ENCODE measurements at places on chromosomes 1 and 21.

DNA sequence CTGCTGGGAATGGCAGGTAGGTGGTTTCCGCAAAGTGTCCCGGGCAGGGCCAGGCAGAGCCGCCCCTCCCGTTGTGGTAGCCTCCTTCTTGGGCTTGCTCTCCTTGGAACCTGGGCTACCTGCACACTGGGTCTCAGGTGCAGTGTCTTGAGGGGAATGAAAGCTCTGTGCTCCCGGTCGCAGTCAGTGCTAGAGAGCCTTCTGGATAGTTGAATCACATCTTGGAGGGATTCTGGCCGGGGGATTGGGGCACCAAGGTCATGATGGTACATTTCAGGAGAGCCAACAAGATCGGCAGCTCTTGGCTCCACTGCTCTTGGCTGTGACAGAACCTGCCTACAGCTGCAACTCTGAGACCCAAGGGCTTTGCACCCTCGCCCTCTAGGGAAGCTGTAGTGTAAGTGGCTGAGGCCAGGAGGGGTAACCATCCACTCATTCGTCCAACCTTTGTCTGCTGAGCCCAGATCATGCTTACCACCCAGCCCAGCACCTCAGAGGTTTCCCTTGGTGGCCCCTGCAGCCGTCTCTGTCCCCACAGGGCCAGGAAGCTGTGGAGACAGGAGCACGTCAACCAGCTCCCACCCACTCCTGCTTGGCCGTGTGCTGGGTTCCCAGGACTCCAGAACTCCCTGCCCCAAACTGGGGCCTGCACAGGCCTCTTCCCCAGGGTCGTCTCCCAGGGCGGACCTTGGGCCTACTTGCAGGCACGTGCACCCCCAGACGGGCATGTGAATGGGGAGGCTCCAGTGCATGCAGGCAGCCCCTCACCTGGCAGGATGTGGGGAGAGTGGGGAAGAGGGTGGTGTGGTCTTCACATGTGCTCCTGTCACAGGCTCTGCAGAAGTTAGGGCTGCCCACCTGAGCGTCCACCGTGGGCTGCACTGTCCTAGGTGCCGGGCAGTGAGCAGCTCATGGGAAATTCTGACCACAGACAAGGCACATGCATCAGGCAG lies 40.0 kb downstream of the NTPCR start:
- no peak for DNase-seq

DNA sequence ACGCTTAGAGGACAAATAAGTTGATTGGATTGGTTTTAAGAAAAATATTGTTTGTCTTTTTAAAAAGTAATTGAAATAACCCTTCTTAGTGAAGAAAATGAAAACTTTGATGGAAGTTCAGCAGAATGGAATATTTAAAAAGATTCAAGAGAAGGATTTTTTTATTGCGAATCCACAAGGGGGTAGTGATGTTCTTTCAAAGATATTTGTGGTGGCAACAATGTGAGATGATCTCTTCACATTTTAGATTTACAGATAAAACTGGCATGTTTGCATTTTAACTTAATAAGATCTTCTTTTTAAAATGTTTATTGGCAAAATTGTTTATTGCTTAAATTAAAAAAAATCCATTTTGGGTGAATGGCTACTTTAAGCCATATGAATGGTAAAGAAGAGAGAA lies 8.9 kb downstream of the CAMTA1 start:
- no peak for DNase-seq

DNA sequence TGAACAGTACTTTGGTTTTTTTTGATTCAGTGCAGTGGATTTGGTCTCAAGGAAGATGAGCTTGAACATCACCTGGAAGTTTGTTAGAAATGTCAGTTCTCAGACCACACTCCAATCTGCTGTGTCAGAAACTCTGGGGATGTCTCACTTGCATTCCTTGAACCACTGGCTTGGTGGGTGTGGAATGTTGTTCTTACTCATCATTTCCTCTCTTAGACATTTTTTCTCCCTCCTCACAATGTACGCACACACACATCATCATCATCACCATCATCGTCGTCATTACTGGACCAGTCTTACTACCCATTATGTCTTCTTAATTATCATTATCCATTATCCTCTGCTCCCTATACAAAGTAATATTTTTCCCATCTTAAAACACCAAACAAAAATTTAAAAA lies 91.9 kb upstream of the KCNK2 start:
- no peak for DNase-seq

DNA sequence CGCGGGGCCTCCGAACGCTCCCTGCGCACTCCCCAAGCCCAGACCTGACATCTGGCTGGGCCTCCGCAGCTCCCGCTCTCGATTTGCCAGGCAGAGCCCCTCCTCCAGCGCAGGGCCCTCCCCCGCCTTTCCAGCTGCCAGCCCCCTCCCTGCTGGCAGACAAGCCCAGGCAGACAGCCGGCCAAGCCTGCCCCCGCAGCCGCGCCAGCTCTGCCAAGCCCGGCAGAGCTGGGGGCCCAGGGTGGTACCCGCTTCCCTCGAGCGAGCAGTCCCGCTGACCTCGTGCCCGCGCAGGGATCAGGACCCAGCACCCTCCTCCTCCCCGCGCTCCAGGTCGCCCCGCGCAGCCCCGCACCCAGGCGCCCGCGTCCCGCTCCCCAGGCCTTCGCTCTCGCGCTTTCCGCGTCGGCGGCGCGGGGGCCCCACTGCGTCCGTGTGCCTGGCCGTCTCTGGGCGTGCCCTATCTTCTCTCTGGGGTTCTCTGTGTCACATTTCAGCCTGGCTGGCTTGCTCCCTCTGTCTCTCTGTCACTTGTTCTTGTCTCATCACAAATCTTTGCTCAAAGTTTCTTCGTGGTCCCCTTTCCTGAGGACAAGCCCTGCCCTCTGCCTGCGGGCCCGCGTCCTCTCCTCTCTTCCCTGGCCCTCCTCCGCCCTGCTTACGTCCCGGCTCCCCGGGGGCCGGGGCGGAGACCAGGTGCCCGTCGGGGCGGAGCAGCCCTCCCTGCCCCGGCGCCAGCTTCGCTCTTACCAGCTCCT lies 580 bp downstream of the INKA2 start:
- DNase-seq, result no peak
